ENCODE measurements at places on chromosomes 11 and 22.

DNA sequence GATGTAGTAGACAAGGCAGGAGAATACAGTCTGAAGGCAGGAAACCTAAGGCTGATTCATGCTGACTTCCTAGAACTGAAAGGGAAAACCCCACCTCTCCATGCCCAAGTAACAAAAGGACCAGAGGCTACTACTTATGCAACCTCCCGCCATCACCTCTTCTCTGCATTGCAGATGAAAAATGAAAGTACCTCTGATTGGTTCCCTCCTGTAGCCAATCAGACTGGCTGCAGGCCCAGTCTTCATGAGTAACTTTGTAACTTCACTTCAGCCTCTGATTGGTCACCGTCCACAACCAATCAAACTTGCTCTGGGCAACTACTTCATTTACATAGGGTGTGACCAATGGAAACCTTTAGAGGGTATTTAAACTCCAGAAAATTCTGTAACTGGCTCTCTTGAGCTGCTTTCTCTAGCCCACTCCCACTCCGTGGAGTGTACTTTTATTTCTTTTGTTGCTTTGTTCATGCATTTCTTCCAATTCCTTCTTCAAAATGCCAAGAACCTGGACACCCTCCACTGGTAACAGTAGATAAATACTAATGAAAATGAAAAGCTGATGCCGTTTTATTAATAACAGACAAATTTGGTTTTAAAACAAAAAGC, 5.2 kb upstream of the MAP6 start:
- DNase-seq = no peak

GRCh38 chr11:64854534-64855502, 10.4 kb upstream of the CDC42BPG start:
- peak; percentile 76 for DNase-seq

DNA sequence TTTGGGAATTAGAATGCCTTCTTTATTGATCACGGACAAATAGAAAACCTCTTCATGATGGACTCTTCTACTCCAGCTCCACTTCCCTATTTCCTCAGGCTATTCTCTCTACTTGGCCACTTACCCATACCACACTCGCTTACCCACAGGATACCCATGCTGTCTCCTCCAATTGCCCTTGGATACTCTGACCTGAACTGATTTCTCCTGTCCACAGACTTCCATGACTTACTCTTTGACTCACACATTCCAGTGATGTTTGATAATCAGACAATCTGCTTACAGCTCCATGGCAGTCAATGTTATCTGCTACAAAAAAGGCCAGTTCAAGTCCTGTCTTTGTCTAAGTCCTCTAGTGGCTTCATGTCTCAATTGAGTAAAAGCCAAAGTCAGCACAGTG, 292.0 kb upstream of the CTSC start:
- no peak for DNase-seq

DNA sequence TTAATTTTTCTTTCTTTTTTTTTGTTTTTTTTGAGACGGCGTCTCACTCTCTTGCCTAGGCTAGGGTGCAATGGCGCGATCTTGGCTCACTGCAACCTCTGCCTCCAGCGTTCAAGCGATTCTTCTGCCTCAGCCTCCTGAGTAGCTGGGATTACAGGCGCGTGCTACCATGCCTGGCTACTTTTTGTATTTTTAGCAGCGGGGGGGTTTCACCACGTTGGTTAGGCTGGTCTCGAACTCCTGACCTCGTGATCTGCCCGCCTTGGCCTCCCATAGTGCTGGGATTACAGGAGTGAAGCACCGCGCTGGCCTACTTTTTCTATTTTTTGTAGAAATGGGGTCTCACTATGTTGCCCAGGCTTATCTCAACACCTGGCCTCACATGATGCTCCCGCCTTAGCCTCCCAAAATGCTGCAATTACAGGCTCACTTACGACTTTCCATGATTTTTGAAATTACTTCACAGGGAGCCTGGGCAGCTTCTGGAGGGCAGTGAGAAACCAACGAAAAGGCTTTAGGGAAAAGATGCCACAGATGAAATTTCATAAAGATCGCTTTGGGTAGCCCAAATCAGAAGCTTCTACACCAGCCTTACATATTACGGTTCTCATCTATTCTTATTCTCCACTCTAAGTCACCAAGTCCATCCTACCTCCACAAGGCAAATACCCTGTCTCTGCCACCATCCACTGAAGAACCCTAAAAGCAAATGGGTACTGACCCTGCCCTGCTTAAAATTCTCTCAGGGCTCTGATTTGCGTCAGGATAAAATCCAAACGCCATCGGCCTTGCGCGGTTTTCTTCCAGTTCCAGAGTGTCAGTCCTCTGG, 866 bp upstream of the RRM1 start:
- peak; percentile 7 for DNase-seq

DNA sequence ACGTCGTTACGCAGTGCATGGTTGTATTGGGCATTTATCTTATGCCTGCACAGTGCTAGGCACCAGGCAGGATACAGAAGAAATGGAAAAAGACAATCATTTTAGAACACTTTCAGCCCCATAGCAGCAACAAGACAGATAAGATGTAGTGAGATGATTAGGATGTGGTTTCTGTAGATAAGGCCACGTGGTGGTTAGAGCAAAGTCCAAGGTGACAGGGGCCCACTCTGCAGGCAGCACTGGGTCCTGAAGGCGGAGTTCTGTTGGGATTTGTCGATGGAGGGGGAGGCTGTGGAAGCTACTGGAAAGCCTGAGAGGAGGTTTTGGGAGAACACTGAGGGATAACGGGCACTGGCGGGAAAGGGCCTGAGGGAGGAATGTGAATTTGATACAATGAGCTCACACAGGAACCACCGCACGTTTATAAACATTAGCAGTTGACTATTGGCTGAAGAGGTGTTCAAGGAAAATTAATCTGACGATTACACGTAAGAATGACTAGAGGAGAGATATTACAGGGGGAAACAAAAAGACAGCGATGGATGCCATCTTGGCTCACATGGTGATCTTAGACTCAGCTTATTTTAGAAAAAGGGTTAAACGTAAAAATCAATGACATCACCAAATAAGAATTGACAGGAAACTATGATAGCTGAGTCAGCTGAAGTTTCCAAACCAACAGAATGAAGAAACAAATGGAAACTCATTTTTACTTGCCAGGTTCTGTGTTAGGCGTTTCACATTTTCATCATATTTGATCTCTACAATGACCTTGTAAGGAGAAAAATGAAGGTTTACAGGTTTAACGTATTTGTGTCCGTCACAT, 551.0 kb downstream of the OPCML start:
- no peak for DNase-seq

GRCh38 chr11:116605543-116606459, 167.0 kb downstream of the BUD13 start:
- DNase-seq = peak; percentile 23

DNA sequence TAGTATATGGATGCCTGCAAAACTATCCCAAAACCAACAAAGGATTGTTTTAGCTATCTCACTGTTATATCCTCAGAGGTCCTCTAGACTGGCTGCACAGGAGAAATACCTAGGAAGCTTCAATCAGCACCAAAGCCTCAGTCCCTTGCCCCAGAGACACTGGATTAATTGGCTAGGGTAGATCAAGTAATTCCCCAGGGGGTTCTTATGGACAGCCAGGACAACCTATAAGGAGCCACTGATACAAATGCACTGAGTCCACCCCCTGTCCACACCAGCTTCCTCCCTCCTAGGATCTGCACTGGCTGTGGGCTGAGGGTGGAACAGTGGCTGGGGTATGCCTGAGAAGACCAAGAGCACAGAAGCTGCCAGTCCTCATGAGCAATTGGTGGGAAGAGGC, 16.3 kb downstream of the ADORA2A start:
- no peak for DNase-seq

DNA sequence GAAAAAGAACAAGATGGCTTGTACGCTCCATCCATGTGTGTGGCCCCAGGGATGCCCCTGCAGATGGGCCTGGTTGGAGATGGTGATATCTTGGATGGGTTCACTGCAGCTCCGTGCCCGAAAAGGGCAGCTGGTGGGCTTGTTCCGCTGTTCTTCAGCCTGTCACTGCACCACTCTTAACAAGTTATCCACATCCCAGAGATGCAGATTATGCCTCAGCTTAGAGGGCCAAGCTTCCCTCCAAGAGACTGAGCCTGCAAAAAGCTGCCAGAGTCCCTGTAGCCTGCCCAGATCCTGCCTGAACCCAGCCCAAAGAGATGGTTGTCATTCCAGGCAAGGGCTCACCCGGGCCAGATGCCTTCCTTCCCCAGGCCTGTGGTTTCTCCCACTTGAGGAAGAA, 308.0 kb downstream of the OPCML start:
- no peak for DNase-seq

DNA sequence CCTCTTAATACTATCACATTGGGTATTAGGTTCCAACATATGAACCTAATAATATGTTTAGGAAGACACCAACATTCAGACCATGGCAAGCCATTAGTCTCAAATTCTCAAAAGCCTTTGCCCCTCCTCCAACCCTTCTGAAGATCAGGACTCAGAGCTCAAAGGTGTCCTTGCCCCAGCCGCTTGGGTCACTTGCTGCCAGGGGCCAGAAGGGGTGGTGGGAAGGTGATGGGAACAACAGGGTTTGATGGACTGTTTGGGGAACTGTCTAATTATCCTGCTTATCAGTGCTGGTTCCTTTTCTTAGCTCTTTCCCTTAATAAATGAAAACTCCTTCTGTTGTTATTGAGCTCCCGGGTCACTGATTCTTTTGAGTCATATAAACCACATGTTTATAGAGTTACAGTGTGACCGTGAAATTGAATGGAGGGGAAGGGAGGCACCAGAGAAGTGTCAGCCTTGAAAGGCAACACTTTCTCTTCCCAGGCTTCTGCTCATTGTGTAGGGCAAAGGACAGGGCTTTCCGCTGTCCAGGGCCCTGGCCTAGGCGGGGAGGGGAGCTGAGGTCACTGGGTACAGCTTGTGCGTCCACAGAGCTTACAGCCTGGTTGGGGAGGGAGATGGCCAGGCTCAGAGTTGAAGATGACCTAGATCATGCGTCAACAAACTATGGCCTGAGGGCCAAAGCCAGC, 105.1 kb downstream of the FBXO7 start:
- peak; percentile 83 for DNase-seq

GRCh38 chr22:35103761-35104160, 37.8 kb downstream of the ISX start:
- DNase-seq = no peak

GRCh38 chr11:45802531-45803317, 2.2 kb upstream of the SLC35C1 start:
- DNase-seq = no peak

- DNase-seq = no peak
Observed at GRCh38 chr22:44752285-44753188, at the start of gene ARHGAP8. ARHGAP8 (plus strand) TSS chr22:44752575; CDS start chr22:44786528, 33,953 bp downstream.

DNA sequence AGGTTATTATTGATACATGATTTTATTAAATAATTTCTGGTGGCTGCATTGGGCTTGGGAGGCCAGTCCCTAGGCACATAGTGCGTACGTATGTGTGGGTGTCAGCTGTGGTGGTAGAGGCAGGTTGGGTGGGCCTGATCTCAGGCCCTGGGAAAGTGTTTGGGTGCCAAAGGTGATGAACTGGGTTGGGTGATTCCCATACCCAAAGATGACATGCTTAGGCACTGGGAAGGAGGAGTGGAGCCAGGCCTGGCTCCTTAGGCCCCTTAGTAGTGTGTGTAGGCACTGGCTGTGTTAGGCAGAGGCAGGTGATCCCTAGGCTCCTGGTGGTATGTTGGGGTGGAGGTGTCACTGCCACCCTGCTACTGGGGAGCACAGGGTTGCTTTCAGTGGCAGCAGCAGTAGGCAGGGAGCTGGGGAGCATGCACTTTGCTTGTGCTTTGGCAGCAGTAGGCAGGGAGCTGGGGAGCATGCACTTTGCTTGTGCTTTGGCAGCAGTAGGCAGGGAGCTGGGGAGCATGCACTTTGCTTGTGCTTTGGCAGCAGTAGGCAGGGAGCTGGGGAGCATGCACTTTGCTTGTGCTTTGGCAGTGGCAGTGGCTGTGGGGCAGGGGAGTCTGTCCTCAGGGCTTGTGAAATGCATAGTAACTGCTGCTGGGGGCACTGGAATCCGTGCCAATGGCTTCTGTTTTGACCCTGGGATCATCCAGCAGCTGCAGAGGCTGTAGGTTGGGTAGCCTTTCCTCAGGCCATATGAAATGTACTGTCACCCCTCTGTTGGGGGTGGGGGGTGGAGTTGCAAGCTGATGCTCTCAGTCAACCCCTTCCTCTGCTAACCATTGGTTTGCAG, 84.4 kb downstream of the RRM1 start:
- DNase-seq = no peak

DNA sequence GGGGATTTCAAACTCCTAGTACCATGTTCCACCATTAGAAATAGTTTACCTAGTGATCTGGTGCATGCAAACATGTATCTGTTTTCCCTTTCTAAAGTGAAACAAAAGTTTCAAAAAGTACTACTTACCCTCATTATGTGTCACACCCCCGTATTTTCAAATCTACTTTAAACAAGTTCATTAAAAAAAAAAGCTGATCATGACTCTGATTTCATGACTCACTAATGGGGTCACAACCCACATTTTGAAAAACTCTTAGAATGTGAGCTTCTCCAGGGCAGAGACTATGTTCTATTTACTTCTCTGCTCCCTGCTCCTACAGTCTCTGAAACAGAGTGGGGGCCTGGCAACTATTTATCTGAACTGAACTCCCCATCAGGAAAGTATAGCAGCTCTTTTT, 18.2 kb downstream of the CHRM1 start:
- no peak for DNase-seq

GRCh38 chr11:134125507-134125906, 56.6 kb downstream of the JAM3 start:
- DNase-seq = no peak

DNA sequence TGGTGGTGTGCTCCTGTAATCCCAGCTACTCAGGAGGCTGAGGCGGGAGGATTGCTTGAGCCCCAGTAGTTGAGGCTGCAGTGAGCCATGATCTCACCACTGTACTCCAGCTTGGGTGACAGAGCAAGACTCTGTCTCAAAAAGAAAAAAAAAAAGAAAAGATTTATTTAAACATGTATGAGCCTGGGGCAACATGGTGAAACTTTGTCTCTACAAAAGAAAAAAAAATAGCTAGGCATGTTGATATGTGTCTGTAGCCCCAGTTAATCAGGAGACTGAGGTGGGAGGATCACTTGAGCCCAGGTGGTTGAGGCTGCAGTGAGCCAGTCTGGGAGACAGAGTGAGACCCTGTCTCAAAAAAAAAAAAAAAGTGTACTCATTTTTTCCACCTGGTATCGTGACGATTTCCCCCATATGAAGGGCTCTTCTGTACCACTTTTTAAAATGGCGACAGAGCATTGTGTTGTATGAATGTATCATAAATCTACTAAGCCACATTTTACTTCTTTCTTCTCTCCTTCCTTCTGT, 16.4 kb upstream of the KCTD14 start:
- DNase-seq = no peak

Measured in COLO829 (cell line).